Inflammatory macrophage treated with lipopolysaccharide for 4 hours (primary cell): ENCODE measurements at places on chromosomes 2 and 18.
A peak's percentile ranks its signal among the peaks of the same experiment; 100 is the strongest.

- no peak for DNase-seq
Observed at GRCh38 chr18:13374468-13375301, 156.1 kb downstream of the LDLRAD4 start.

DNA sequence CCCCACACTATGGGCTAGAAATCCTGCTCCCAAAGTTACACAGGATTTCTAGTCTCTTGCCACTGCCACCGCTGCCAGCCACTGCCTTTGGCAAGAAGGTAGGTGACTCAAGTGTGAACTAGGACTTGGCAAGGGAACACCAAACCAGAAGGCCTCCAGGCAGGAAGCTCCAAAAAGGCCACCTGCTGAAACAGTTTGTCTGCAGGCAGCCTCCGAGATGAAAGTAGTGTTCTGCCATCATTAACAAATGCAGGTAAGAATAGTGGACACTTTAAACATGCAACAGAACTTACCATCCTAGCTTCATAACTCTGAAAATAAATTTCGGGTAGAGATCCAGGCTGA lies 3.9 kb downstream of the ANKRD44 start:
- DNase-seq = no peak

GRCh38 chr2:154143105-154143504 lies 271.4 kb downstream of the GALNT13 start:
- no peak for DNase-seq

DNA sequence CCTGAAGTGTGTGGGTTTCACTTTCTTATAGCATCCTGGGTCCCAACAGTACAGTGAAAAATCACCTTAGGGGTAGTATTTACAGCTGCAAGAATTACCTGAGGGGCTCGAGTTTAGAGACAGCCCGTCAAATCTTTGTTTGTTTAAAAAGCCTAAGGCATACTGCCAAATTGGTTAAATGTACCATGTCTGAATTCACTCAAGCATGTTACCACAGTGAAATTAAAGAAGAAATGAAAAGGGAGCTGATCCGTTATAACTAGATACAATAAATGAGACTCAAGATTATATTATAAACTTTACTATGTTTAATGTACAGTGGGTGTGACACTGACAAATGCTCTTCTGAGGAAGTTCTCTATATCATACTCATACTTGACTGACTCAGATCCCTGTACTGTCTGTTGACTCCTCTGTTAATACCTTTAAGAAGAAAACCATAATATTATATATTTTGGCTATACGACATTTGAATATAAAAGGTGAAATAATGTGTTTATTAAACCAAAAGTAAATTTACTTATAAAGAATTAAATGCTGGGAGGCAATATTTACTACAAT lies 107.3 kb downstream of the TMEFF2 start:
- DNase-seq = no peak

DNA sequence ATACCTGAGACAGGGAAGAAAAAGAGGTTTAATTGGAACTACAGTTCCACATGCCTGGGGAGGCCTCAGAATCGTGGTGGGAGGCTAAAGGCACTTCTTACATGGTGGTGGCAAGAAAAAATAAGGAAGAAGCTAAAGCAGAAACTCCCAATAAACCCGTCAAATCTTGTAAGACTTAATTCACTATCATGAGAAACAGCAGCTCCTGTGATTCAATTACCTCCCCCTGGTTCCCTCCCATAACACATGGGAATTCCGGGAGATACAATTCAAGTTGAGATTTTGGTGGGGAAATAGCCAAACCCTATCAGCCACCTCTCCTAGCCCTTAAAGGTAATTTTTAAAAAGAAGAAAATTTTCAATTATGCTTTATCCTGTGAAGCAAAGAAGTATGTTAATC lies 728.8 kb downstream of the RNF144A start:
- DNase-seq = no peak

- peak; percentile 94 for DNase-seq
Observed at GRCh38 chr2:8408560-8409460, 273.0 kb upstream of the ID2 start.

DNA sequence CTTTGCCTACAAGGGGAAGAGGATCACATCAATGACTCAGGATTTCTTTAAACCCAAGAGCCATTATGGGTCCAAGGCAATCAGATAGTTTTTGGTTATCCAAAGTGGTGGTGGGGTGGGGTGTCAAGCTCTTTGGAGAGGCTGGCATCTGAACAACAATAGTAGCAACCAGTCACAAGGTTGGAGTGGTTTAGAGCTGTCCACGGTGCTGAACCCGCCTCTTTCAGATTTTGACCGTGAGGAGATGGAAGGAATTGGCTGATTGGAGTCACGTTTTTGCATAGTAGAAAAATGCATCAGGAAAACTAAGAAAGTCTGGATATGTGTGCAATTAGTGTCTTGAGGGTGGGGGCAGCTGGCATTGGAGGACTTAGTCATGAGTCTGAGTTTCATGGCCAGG lies 159.9 kb downstream of the LOXHD1 start:
- no peak for DNase-seq

DNA sequence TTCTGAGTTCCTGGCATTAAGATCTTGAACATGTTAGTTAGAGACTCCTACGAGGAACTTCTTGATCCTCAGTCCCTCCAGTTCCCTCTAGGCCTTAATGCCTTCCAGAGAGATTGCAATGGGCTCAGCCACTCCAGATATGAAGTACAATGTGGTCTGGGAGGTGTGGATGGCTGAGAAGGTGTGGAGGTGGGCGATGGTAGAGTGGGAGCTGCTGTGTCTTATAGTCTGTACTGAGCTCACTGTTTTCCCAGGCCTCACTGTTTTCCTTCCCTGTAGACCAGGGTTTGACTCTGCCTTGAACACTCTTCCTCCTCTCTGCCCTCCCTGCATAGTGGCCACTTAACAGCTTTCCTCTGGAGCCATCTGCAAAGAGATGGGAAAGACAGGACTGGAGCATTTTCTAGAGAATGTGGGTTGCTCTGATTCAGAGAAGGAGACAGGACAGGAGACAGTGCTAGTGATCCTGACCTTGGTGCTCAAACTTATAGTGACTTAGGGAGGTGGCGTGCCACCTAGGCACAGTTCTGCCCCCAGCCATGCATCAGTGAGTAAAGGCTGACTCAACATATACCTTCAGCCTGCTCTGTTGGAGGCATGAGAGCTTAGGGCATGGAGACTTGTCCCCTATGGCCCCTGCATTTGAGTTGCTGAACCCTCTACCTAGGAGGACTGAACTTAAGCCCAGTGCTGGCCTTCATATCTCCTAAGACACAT lies 129.7 kb downstream of the TDRD15 start:
- no peak for DNase-seq

DNA sequence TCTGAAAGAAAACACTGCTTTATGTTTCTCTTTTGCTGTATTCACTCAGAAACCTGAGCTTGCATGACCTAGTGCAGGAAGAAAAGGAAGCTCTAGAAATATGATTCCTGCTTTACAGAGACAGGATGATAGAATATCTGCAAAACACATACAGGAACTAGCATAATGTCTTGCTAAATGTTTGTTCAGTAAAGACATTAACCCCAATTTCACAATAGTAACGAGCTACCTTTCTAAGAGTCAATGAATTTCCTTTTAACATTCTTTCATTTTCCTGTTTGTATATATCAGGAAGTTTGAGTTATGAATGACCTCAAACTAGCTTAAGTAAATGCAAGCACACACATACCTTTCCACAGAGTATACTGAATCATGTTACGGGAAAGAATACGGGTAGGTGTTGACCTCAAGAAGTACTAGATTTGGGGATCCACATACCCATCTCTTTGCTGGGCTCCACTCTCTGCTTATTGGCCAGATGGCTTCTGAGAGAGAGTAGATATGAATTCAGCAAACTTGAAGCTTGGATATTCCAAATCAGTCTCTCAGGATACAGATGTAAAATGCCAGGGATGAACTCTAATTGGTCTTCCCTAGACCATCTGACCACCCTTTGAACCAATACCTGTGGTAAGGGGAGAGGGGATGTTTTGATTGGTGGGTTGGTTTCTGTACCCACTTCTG lies 18.2 kb upstream of the ACSL3 start:
- peak; percentile 62 for DNase-seq

DNA sequence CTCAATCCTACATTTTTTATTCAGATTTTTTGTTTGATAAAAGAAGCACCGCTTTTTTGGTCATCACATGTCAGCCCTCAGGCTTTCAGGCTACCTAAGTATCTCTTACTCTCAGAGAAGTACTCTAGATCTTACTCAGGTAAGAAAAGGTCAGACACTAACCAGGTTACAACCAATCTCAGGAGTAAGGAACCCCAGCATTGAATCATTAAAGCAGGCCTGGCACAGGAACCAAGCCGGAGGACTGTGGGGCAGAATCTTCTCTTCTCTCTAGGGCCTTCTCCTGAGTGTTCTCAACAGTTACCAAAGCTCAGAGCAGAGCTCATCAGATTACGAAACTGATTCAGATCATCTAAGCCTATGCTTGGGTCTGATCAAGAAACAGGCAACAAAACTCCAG lies 28.2 kb downstream of the RBMS1 start:
- DNase-seq = peak; percentile 19

GRCh38 chr18:13541621-13542519 lies 184.5 kb downstream of the FAM210A start:
- DNase-seq = no peak

DNA sequence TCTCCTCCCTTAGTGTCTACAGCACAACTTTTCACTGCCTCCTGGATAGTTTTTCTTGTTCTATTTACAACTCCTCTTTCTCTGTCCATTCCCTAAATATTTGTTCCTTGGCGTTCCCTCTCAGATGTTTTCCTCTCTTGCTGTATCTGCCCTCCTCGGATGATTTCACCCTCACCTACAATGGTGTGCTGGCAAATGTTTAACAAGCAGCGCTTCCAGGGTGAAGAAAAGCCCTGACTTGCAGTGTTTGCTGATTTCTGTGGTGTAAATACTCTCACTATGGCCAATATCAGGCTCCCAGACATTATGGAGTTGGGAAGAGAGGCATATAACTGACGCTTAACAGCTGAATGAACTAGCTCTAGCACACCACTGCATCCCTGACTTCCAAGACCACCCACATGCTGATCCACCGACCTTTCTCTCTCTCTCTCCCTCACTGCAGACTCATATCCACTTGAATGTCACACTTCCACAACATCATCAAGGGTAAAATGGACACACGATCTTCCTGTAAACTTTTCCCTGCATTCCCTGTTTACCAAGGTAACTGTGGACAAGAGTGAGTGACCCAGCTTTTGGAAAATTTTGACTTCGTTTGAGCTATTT lies 31.5 kb upstream of the SPTBN1 start:
- DNase-seq = no peak

- DNase-seq = no peak
Observed at GRCh38 chr2:240919786-240920782, 13.9 kb downstream of the CROCC2 start.

DNA sequence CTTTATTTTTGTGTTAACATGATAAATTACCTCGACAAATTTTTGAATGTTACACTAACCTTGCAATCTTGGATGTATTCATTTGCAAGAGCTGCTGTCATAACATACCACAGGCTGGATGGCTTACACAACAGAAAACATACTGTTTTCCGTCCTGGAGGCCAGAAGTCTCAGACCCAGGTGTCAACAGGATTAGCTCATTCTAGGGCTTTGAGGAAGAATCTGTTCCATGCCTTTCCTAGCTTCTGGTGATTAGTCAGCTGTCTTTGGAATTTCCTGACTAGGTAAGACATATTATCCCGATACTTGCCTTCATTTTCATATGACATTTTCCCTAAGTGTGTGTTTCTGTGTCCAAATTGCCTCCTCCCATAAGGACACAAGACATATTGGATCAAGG lies 188.6 kb upstream of the CDH19 start:
- DNase-seq = no peak

DNA sequence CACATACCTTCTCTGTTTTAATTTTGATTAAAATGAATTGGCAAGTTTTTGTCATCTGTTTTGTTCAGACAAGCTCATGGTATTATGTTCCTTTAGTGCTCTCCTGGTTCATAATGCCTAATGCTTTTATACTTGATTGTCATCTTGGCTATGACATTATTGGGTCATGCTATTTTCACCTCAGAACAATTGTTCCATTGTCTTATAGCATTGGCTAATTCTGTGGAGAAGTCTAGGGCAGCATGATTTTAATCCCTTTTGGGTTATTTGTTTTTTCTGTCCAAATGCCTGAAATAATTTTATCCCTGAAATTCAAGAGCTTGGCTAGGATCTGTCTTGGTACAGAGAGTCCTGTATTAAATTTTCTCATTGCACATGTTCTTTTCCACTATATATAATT lies 83.8 kb upstream of the CCDC85A start:
- no peak for DNase-seq

DNA sequence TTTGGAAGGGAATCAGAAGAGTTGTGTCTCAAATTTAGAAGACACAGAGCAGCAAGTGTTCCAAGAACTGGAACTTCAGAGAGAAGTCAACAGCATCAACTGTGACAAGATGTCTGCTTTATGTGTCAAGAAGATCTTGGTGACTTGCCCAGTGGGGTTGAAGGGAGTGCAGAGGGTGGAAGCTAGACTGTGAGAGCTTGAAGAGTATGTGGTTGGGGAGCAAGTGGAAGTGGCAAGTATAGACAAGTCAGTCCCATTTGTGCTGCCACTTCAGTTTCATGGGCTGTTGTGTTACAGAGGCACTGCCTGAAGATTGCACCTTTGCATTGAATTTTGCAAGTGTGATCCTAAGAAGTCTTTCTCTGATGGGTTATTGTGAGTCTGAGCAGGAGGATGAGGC lies 68.7 kb upstream of the MC2R start:
- no peak for DNase-seq

GRCh38 chr2:102226171-102226570 lies 39.3 kb downstream of the IL1RL2 start:
- DNase-seq = no peak

GRCh38 chr18:50377061-50377798 lies 2.4 kb downstream of the SKA1 start:
- DNase-seq = no peak

GRCh38 chr2:86274918-86275275 lies 62.5 kb downstream of the REEP1 start:
- no peak for DNase-seq

DNA sequence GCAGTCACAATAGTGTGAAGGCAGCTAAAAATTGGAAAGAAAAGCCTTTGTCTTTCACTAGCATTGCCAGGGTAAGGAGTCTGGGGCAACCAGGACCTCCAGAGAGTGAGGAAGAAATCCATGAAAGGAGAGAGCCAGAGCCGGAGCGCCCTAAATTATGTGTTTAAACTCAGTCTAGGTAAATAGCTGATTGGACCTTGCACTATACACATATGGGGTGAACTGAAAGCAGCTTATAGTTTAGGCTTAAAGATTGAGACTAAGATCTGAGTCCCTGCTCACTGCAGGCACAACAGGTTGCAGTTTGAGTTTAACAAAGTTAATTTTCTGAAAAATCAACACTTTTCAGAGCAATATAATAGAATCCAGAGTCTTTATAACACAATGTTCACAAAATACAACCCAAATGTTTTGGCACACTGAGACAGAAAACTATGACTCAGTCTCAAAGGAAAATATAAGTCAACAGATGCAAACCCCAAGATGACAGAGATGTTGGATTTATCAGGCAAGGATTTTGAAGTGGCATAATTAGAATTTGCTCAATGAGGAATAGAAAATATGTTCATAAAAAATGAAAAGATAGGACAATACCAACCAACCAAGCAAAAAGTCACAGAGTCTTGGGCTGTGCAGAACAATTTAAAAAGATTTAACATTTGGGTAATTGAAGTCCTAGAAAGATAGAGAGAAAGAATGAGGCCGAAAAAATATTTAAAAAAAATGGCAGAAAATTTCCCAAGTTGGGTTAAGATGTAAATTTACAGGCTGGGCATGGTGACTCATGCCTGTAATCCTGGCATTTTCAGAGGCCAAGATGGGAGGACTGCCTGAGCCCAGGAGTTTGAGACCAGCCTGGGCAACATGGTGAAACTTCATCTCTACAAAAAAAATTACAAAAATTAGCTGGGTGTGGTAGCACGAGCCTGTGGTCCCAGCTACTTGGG lies 39.6 kb downstream of the DOK1 start:
- DNase-seq = no peak
